ENCODE measurements at places on chromosomes 2 and 18.

DNA sequence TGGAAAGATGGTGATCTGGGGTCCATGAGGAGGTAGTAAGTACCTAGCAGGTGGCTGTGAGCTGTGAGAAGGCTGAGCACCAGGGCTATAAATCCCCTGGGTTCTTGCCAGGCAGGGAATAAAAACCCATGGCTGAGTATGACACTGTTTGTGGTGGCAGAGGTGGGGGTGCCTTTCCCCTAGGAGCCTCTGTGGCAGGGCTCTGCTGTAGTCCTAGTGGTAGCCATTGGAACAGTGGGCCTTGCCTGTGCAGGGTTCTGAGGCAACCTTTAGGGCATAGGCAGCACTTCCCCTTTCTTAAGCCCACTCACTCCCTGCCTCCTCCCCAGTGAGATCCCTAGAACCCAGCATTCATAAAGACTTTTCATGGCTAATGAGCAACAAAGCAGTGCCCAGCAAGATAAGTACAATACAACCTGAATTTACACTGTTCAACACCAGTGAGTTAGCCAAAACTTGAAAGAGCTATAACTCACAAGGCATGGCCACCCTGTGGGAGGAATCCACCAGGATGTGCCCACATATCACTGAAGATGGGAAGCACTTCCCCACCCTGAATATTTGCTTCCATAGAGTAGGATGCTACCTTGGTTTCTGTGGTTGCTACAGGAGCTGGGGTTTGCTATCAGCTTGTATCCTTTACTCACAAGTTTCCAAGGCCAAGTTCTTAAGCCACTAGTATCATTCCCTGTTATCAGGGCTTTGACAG is 100.9 kb upstream of the NEUROD1 start:
- peak; percentile 39 for DNase-seq

DNA sequence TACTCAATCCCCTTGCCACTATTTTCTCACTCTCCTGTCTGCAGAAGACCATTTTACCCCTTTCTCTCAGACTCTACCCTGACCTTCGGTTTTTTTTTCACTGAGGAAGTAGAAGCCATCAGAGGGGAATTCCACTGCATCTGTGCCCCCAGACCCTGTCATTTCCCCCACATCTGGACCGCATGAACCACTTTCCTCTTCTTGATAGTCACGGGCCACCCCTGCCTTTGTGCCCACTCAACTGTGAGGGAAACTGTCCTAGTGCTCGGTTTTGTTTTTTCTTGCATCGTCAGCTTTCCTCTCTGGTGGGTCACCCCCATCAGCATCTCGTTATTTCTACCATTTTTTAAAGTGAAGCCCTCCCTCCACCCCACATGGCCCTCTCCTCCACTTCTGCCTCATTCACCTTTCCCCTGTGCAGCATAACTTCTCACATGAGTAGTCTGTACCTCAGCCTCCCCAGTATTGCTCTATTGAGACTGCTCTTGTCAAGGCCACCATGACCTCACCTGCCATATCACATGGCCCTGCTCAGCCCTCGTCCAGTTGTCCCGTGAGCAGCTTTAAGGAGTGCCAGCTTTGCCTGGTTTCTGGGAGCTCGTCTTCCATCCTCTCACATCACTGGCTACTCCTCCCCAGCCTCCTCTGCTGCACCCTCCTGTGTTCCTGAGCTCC is 32.4 kb downstream of the TMEM87B start:
- DNase-seq, result no peak

- no peak for DNase-seq
These were observed 118.9 kb downstream of the ZNF236 start for GRCh38 chr18:76941284-76941683.

GRCh38 chr2:150570712-150571111 is 83.2 kb upstream of the RND3 start:
- DNase-seq, result no peak

DNA sequence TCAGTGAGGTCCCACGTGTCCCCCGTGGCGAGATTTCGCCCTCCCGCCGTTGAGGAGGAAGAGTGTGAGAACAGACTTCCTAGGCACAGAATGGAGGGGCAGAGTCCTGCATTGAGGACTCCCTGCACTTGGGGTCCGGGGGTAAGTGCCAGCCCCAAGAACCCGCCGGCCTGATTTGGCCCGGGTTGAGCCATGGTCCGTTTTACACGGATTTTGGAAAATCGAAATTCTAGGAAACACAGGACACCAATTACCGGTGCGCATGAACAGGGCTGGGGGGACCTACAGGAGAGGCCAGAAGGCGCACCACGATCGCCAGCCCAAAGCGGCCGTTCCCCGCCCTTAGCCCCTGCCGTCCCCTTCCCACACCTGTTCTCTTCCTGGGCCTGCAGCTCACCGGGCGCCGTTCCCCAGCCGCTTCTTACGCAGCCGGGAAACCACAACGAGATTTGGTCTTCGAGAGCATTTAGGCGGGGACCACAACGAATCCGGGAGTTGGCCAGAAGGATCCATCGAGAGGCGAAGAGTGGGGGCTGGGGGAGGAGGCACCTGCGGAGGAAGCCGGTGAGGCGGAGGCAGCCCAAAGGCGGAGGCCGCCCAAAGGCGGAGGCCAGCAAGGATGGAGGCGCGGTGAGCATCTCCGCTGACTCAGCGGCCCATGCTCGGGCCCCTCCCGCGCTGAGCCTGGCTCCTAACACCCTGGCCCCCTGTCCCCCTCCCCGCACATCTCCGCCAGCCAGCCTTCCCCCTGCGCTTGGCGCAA is 464 bp upstream of the TLX2 start:
- DNase-seq, result peak; percentile 24

GRCh38 chr18:74766251-74766650 is 168.6 kb downstream of the ZNF407 start:
- no peak for DNase-seq

- peak; percentile 81 for DNase-seq
These were observed 232.9 kb downstream of the GULP1 start for GRCh38 chr2:188524519-188525113.

GRCh38 chr2:39661826-39662225 is 3.9 kb upstream of the TMEM178A start:
- DNase-seq, result no peak

GRCh38 chr18:45166836-45167551 is 448.3 kb upstream of the SLC14A2 start:
- no peak for DNase-seq

- peak; percentile 70 for DNase-seq
These were observed 58.7 kb downstream of the C18orf54 start for GRCh38 chr18:54416436-54416835.

GRCh38 chr2:135227386-135227785 is 175.3 kb downstream of the RAB3GAP1 start:
- DNase-seq, result no peak

GRCh38 chr2:198309673-198310280 is 505.4 kb downstream of the PLCL1 start:
- DNase-seq, result peak; percentile 72

- DNase-seq, result peak; percentile 2
These were observed 401.3 kb upstream of the PIK3C3 start for GRCh38 chr18:41553716-41554115.

GRCh38 chr2:85780316-85781012 is 26.7 kb downstream of the ATOH8 start:
- DNase-seq, result no peak

DNA sequence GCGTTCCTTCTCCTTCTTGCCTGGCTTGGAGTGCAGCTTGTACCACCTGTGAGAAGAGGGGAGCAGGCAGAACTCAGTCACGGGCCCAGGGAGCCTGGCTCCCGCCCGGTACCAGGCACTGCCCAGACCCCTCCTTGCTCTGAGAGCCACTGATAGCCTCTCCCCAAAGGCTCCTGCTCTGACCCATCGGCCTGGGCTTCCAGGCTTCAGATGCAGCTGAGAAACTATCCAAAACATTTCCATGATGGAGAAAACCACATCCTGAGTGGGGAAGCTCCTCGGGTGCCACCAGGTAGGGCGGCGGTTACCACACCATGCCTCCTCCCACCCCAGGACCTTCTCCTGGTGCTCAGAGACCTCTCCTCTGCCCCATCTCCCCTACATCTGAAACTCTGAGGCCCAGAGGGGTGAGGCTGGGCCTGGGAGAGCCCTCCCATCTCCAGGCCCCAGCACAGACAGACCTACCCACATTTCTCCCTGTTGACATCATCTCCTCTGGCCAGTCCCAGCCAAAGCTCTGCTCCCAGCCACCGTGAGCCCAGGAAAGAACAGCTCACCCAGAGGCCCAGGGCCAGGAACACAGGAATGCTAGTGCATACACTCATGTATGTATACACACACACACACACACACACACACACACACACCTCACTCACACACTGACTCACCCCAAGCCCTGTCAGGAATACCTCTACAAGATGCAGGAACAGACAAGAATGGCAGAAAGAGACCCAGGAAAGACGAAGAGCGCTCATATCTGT is 17.9 kb upstream of the SFXN5 start:
- no peak for DNase-seq

DNA sequence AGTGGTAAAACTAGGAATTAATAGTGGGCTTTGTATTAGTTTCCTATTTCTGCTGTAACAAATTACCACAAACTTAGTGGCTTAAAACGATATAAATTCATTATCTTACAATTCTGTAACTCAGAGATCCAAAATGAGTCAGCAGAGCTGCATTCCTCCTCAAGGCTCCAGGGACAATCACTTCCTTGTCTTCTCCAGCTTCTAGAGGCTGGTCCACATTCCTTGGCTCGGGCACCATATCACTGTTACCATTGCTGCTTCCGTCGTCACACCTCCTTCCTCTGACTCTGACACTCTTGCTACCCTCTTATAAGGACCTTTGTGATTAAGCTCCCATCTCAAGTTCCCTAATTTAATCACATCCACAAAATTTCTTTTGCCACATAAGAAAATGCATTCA is 567.8 kb upstream of the KLHL29 start:
- peak; percentile 2 for DNase-seq

GRCh38 chr2:65443509-65444186 is 11.2 kb upstream of the SPRED2 start:
- no peak for DNase-seq

DNA sequence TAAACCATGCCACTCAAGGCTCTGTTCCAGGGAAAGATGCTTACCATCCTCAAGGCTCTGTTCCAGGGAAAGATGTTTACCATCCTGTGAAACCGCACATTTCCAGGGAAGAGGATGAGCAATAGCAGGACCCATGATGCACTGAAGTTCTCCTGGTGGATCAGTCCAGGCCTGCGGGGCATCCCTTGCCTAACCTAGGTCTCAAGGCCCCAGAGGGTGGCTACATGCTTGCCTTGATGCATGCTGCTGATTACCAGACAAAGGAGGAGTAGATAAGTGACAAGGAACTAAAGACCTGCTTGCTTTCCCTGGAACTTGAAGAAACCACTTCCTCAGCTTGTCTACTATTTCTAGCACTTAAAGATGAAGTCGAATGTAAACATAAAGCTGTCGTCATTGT is 111.0 kb upstream of the LINC00305 start:
- DNase-seq, result no peak

DNA sequence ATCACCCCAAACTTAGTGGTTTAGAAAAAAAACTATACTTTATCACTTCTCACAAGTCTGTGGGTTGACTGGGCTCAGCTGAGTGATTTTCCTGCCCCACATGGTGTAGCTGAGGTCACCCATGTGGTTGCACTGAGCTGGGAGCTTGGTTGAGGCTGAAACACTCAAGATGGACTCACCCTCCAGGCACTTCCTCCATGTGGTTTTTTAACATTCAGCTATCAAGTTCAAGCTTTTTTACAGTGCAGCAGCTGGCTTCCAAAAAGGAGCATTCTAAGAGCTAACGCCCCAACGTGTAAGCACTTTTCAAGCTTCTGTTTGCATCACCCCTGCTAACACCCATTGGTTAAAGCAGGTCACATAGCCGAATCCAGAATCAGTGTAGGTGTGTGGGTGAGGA is 105.9 kb upstream of the CREB1 start:
- no peak for DNase-seq

DNA sequence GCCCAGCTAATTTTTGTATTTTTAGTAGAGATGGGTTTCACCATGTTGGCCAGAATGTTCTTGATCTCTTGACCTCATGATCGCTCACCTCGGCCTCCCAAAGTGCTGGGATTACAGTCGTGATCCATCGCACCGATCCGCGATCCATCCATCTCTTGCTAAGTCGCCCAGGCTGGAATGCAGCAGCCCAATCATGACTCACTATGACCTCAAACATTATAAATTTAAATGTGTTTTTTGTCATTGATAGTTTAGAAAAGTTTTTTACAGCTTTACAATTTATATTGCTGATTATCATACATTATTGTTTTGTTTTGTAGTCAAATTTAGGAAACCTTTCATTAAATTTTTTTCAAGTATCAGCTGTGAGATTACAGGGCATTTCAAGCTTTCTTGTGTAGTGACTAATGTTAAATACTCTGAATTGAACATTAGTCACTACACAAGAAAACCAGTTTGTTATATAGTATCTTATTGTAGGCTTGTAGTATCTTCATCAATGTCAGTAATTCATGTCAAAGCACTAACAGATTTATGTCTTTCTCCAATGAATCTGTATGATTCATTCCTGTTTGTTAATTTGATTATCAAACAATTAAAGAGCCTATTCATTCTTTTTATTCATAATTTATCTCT is 37.5 kb downstream of the NR4A2 start:
- DNase-seq, result no peak

DNA sequence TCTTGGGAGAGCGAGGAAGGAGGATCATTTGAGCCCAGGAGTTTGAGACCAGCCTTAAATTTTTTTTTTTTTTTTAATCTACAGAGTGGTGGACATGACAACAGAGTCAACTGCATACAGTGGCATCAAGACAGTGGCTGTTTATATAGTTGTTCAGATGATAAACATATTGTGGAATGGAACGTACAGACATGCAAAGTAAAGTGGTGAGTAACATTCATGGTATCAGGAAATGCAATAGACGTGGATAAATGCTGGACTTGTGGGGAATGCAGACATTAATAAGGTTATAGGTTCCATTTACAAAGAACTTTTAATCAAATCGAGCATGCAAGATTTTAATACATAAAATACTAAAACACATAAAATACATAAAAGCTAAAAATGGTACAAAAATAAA is 11.9 kb downstream of the WDR43 start:
- no peak for DNase-seq

DNA sequence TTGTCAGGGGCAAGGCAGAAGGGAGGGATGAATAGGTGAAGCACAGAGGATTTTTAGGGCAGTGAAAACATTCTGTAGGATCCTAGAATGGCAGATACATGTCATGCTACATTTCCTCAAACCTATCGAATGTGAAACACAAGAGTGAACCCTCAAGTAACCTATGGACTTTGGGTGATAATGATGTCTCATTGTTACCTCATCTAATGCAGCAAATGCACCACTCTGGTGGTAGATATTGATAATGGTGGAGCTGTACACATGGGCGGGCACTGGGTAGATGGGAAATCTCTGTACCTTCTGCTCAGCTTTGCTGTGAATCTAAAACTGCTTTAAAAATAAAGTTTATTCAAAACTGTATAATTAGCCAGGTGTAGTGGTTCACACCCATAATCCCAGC is 95.2 kb upstream of the NCK2 start:
- no peak for DNase-seq

GRCh38 chr2:109102588-109103233 is 26.3 kb upstream of the SH3RF3 start:
- DNase-seq, result no peak

- DNase-seq, result peak; percentile 67
These were observed 286.5 kb upstream of the SYT4 start for GRCh38 chr18:43563780-43564179.

Data from A673 (cell line).